ENCODE measurements at places on chromosomes 3 and 15.
A peak's percentile ranks its signal among the peaks of the same experiment; 100 is the strongest.

DNA sequence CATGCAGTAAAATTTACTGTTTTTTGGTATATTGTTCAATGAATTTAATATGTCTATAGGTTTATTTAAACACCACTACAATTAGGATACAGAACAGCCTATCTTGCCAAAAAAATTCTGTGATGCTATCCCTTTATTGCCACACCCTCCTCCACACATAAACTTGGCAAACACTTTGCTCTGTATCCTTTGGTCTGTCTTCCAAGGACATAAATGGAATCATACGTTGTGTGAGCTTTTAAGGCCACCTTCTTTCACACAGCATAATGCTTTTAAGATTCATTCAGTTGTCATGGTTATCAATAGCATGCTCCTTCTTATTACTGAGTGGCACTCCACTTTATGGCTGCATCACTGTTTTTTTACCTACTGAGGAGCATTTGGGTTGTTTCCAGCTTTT, 71.5 kb downstream of the CERS3 start:
- DNase-seq: no peak

GRCh38 chr3:58120075-58120812, 90.5 kb downstream of the DNASE1L3 start:
- no peak for DNase-seq

GRCh38 chr3:191388823-191389222, 58.5 kb upstream of the UTS2B start:
- no peak for DNase-seq

DNA sequence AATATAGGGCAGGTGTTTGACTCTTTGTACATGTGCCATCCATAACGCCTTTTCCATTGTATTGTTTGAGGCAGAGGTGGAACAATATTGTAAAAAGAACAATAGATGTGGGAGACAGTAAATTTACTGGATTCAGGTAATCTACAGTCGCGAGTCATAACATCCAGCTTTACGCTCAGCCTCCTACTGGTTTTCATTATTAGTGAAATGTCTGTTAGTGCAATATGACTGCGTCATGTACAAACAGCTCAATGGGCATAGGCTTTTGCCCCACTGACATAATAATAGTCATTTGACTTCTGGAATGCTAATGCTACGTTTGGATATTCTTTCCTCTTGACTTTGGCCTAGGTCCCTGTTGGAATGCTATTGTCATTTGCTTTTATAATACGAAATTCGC, 9.5 kb downstream of the CACNA2D3 start:
- DNase-seq: no peak

- no peak for DNase-seq
Measured at GRCh38 chr3:11370191-11370590, 98.0 kb downstream of the ATG7 start.

- no peak for DNase-seq
Measured at GRCh38 chr15:98439523-98439942, 208.8 kb upstream of the IGF1R start.

DNA sequence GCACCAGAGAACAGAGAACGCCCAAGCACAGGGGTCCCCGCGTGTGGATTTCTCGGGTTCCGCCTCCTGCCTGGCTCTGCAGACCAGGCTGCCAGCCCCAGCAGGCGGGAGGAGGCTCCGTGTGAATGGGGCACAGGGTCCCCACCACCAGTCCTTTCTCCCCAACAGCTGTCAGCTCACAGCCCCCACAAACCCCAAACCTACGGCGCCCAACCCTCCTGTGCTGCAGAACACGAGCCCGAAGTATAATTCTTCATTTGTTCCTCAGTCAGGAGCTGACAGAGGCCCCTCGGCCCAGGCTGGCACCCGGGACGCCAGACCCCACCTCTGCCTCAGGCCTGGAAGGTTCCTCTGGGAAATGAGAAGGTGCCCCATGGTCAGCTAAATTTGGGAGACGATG, 78.0 kb downstream of the TBC1D2B start:
- no peak for DNase-seq

GRCh38 chr15:70474471-70475406, 288.6 kb downstream of the UACA start:
- DNase-seq: no peak

DNA sequence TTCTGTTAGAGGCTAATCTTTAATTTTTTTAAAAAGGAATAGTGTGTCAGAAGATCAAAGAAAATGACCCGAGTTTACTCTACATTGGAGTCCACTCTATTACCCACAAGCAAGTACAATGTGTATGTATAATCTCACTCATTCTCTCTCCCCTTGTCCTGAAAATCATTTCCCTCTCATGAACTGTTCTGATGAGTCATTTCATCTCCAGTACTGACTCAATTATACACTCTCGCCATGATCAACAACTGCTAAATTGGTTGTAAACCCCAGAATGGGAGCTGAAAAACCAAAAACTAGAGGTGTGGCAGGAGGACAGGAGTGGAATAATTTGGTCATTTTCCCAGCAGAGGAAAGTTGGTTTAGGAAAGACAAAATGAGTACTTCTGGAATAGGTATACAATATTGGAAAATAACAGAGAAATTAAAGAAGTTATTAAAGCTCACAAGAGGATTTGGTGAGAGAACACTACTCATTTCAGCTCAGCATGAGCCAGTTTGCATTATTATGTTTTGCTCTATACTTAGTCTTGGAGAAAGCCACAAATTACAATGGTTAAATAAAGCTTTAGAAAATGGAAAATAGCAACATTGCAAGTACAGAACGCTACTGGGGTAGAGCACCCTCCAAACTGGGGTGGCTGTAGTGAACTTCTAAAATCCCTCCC, 144.3 kb upstream of the PFN2 start:
- no peak for DNase-seq

- no peak for DNase-seq
Measured at GRCh38 chr3:178718995-178719635, 182.9 kb downstream of the KCNMB2 start.

DNA sequence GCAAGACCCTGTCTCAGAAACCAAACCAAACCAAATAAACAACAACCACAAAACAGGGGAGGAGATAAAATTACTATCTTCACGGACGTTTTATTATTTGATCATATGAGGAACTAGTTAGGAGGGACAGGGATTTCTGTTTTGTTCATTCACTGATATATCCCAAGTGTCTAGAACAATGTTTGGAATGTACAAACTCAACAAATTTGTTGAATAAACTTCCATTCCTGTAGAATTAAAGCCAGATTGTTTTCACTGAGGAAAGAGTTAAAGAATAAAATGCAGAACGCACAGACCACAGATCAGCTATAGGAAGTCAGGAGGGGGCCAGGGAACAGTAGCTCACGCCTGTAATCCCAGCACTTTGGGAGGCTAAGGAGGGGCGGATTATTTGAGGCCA, 6.5 kb upstream of the STRC start:
- no peak for DNase-seq

DNA sequence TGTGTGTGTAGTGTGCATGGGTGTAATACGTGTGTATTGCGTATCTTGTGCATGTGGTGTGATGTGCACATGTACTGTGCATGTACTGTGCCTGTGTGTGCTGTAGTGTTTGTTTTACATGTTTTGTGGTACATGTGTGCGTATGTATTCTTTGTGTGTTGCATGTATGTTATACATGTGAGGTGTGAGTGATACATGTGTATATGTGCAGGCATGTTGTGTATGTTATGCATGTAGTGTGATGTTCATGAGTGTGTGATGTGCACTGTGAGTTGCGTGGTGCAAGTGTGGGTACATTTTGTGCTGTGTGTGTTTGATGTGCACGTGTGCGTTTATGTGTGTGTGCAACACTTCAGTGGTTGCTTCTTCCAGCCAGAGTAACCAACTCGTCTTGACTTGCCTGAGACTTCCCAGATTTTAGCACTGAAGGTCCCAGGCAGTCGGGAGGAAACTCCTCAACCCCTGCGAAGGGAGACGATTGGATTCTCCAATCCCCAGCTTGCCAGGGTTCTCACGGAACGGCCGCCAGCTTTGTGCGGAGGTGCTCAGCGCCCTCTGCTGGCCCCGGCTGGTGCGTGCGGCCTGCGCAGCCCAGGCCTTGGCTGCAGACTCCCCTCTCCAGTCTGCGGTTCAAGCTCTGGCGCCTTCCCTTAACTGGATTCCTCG, 3.6 kb downstream of the GALNT15 start:
- peak; percentile 48 for DNase-seq

GRCh38 chr3:61975936-61976335, 397.4 kb downstream of the FEZF2 start:
- no peak for DNase-seq

GRCh38 chr3:30082652-30083051, 523.7 kb upstream of the TGFBR2 start:
- DNase-seq: no peak

- DNase-seq: peak; percentile 53
Measured at GRCh38 chr3:69200384-69201068, 78.1 kb upstream of the LMOD3 start.

- DNase-seq: no peak
Measured at GRCh38 chr15:77830051-77830468, 197.3 kb upstream of the LINGO1 start.

- DNase-seq: no peak
Measured at GRCh38 chr15:56428821-56429458, 36.0 kb downstream of the MNS1 start.

- DNase-seq: no peak
Measured at GRCh38 chr3:80395023-80395422, 627.2 kb upstream of the ROBO1 start.

DNA sequence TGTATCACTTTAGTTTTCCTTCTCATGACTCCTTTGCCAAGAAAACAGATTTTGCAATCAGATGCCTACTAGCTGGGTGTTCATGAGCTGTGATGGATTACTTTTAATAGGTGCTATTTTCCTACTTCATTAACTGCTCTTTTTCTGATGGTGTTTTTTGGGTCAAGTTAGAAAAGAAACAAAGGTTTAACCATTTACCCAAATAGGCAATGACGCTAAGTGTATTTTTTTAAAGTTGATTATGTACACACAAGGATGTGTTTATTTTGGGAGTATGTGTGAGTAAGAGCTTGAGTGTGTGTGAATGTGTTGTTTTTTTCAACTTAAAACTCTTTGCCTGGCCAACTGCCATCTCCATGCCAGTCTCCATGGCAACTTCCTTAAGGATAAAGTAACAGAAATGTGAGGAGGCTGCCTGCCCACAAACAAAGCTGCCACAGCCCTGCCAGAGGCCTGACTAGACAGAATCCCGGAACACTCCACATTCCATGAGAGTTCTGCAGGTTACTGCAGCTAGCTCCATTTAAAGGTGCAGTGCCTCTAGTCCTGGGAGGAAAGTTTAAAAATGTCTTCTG, 215.6 kb upstream of the RBMS3 start:
- no peak for DNase-seq

DNA sequence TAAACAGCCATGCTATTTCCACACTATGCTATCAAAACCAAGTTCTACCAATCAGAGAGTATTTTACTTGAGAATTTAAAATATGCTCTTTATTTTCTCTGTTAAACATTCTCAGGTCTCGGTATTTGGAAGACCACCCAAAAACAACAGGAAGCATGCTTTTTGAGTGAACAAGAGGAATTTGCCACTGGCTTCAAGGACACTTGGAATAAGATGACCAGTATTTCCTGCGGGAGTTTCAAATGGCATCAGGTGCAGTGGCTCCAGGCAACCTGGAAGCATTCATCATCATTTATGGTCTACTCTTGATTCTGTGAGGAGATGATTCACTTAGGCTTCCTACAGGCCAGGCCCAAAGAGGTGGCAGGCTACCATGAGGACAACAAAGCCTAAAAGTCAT, 305.7 kb upstream of the ATP11B start:
- no peak for DNase-seq

- DNase-seq: no peak
Measured at GRCh38 chr3:147934451-147935180, 525.5 kb downstream of the ZIC1 start.

DNA sequence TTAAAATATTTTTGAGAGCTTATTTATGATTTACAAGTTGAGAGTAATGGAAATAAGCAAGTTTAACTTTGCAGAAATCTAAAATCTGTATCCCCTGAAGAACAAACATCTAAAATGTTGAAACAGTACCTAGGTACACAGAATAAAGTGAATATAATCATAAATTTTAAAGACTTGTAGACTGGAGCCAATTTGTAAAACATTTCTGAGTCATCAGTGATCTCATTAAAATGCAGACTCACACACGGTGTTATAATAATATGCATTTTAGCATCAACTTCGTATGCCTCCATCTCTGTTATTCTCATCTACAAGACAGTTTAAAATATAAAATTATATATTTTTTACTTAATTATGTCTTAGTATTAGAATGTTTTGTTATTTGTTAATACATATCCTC, 399.5 kb upstream of the GOLIM4 start:
- no peak for DNase-seq

GRCh38 chr15:36117296-36117787, 462.1 kb upstream of the CDIN1 start:
- no peak for DNase-seq
